ENCODE measurements at places on chromosomes 7 and 10. TPM values are rescaled to one million over a fixed set of nuclear protein-coding genes. Genes with fewer than 3 reads are reported as not detected.

Gene TMEM229A
- total RNA-seq, result not detected

Gene CARD11
- total RNA-seq, result 0.37 TPM

DNA sequence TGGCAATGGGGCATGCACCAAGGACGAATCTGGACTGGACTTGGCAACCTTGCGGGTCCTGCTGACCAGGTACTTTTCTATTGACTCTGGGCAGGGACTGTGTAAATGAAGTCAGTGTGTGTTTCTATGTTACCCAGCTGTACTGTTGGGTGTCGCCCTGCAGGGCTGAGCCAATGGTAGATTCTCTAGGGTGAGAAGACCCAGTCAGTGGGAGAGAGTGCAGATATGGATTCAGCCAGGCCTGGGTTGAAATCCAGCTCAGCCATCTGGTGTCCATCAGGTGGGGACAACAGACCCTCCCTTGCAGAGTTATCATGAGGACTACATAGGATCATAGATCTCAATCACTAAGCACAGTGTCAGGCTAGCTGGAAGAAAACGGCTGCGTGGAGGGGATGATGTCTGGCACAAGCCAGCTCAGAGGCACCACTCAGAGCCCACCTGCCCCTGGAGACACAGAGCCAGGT, 4.9 kb upstream of the PPIF start:
- no peak for DNase-seq

DNA sequence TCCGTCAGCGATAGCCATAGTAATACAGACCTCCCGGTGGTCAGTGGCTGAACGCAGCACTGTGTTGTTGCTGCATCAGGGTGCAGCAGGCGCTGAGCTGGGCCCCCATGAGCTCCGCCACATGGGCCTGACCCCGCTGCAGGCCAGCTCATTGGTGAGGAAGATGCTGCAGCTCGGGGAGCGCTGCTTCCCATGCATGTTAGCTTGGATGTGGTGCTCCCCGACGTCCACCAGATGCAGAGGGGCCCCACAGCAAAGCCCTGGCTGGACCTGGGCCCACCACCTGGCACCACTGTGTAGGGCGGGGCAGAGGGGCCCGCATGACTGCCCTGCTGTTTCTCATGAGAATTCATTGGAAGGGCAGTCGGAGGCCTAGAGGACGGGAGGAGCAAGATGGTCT, 50.8 kb downstream of the WDR37 start:
- no peak for DNase-seq

DNA sequence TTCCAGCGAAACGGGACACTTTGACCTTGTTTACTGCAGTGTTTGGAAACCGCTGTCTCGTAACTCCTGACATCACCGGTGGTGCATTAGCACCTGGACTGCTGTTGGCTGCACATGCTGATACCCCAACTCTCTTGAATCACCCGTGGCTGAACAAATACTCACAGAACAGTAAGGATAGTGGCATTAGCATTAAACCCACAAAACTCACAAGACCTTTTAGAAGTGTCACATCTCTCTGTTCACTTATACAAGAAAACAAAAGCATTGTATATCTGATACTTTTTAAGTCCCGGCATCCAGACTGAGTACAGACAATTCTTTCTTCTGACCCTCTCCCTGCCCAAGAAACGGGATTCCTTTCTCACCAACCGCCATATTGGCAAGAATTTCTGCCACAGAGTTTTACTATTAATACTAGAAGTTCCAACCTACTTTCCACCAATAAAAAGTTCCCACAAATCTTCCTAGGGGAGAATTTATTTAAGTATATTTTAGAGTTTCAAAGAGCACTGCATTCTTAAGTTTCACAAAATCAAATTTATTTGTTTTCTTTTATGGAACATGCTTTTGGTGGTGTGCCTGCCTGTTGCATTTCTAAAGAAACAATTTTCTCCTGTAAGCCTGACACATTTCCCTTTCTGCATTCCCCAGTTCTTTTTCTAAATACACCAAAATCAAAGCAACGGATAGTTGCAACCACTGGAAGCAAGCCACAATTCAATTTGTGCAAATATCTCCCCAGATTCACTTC, 208.4 kb upstream of the KLF14 start:
- no peak for DNase-seq
